Cerebellum (tissue), 4 donors: ENCODE measurements at places on chromosomes 11 and 22.

GRCh38 chr22:46549971-46550641 is 12.7 kb upstream of the CELSR1 start:
- no peak for DNase-seq

- no peak for DNase-seq
Observed at GRCh38 chr11:19327280-19327679, 86.5 kb upstream of the E2F8 start.

GRCh38 chr11:14314127-14314526 is 44.9 kb downstream of the RRAS2 start:
- DNase-seq, result no peak

- no peak for DNase-seq
Observed at GRCh38 chr22:35159343-35159742, 93.4 kb downstream of the ISX start.

DNA sequence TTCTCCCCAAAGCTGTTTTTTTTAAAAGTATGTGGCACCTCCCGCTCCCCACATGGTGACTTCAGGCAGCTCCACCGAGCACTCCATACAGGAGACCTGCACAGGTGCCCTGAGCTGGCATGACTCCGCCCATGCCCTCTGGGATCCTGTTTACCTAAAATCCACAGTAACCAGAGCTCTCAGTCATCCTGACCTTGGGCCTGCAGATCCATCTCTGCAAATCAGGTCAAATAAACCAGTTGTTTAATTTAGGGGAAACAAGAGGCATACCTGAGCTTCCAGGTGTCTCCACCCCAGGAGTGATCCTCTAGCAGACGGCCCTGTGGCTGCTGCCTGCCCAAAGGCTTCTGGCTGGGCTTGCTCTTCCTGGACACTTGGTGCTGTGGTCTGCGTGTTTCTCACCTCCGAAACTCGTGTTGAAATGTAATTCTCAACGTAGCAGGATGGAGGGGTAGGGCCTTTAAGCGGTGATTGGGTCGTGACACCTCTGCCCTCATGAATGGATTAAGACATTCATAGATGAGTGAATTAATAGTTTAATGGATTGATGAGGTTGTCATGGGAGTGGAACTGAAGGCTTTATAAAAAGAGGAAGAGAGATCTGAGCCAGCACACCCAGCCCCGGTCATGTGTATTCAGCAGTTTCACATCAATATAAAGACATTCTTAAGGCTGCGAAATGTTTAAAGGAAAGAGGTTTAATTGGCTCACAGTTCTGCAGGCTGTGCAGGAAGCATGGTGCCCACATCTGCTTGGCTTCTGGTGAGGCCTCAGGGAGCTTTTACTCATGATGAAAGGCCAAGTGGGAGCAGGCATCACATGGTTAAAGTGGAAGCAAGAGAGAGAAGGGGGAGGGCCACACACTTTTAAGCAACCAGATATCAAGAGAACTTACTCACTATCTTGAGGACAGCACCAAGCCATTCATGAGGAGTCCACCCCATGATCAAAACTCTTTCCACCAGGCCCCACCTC is 34.1 kb downstream of the LINC01488 start:
- DNase-seq, result no peak

GRCh38 chr11:107716884-107717532 is 5.2 kb upstream of the SLN start:
- DNase-seq, result no peak

DNA sequence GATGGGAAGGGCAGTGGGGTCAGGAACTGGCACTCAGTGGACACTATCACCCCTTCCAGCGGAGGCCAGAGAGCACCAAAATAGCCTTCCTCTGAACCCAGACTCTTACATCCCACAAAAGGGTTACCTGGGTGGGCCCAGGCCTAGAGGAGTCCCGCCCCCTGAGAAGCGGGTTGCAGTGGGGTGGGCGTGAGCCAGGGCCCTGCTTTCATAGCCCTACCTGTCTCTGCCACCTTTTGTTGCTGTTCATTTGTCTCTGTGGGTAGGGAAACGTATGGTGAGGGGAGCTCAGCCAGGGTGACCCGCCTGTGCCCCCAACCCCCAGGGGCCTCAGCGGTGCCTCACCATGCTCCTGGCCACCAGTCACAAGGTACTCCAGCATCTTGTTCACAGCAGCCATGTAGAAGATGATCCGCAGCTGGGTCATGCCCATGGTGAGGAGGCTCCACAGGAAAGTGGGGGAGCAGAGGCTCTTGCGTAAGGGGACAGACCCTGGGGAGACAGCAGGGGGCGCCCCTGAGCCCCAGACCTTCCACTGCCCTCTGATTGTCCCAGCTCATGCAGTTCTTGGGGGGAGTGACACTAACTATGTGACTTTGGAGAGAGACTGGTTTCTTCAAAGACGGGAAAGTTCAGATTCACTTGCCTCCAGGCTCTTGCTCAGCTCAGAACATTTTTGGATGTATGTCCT is 24.0 kb downstream of the SLC43A1 start:
- DNase-seq, result no peak
